Brain (organoid and tissue), 16 donors: ENCODE measurements at places on chromosomes 1 and 21. TPM values are rescaled to one million over a fixed set of nuclear protein-coding genes. Genes with fewer than 3 reads are reported as not detected.

The NEGR1 gene
- 11.2 TPM for polyA plus RNA-seq

The ITLN1 gene
- polyA plus RNA-seq, result not detected

The CCDC185 gene
- polyA plus RNA-seq, result not detected

The FCGR3B gene
- polyA plus RNA-seq, result 1.3 TPM

The INTS11 gene
- polyA plus RNA-seq, result 97.8 TPM

The RBM11 gene
- 2.9 TPM for polyA plus RNA-seq

The SLC37A1 gene
- polyA plus RNA-seq, result 36.1 TPM

The NEK2 gene
- polyA plus RNA-seq, result 24.4 TPM

The CPLANE2 gene
- polyA plus RNA-seq, result 17.4 TPM

The MFSD2A gene
- polyA plus RNA-seq, result 20.9 TPM

The KRTCAP2 gene
- 390 TPM for polyA plus RNA-seq

The SGIP1 gene
- 10.7 TPM for polyA plus RNA-seq

The CELA2B gene
- not detected for polyA plus RNA-seq

The FAM43B gene
- polyA plus RNA-seq, result 3.3 TPM

The ZSCAN20 gene
- 2.0 TPM for polyA plus RNA-seq

The FAM3B gene
- polyA plus RNA-seq, result 11.0 TPM

The PTGER3 gene
- polyA plus RNA-seq, result 0.08 TPM

The CREG1 gene
- 15.0 TPM for polyA plus RNA-seq

The SHE gene
- 1.6 TPM for polyA plus RNA-seq

The SLAMF9 gene
- not detected for polyA plus RNA-seq

The NKAIN1 gene
- 21.1 TPM for polyA plus RNA-seq

The HUNK gene
- polyA plus RNA-seq, result 10.6 TPM

The C1orf185 gene
- not detected for polyA plus RNA-seq

The ADGRL4 gene
- 5.6 TPM for polyA plus RNA-seq

The MTARC1 gene
- 51.3 TPM for polyA plus RNA-seq

The TAS1R1 gene
- polyA plus RNA-seq, result not detected

The SPRR2A gene
- polyA plus RNA-seq, result not detected

The KCNE2 gene
- polyA plus RNA-seq, result not detected

The CASZ1 gene
- 6.6 TPM for polyA plus RNA-seq

The TMEM240 gene
- polyA plus RNA-seq, result 33.9 TPM

The RAD54L gene
- 15.8 TPM for polyA plus RNA-seq

The SEMA6C gene
- 54.0 TPM for polyA plus RNA-seq

The ERMAP gene
- polyA plus RNA-seq, result 4.9 TPM
